Left cardiac atrium (tissue), 4 donors: ENCODE measurements at places on chromosomes 4 and X. TPM values are rescaled to one million over a fixed set of nuclear protein-coding genes. Genes with fewer than 3 reads are reported as not detected.

- DNase-seq, result no peak
These were observed 59.6 kb upstream of the CASK start for GRCh38 chrX:41982953-41983352.

CACNA1F gene
- total RNA-seq, result 0.03 TPM

GRCh38 chr4:181890031-181890430 lies 353.2 kb upstream of the TENM3 start:
- no peak for DNase-seq

MCTS1 gene
- 31.3 TPM for total RNA-seq

- DNase-seq, result no peak
These were observed 25.1 kb downstream of the ARL13A start for GRCh38 chrX:100994352-100995281.

- DNase-seq, result no peak
These were observed 498.1 kb downstream of the NLGN4X start for GRCh38 chrX:5730556-5730955.

- DNase-seq, result no peak
These were observed 32.8 kb upstream of the GLRB start for GRCh38 chr4:157043131-157043530.

DNA sequence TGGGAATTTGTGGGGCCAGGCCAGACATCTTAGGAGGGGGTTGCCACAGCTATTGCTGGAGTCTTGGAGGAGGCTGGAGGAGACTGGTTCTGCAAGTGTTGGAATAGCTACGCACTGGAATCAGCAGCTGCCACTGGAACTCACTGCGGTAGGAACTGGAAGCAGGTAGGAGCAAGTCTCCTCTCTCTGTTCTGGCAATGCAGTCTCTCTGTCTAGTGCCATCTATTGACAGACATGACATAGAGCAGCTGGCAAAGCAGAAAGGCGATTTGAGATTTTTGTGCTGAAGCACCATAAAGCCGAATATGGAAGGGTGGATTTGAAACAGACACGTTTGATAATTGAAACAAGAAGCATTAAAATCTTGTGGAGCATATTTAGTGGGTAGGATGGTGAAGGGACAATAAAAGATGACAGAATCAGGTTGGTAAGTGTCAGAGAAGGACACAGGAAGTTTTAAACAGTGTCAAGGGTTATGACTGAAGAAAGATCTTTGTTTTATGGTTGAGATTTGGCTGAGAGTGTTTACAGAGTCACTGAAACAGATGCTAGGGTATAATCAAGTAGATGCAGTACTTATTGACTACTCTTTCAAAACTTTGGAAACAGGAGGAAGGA lies 23.5 kb upstream of the SYNPO2 start:
- DNase-seq, result no peak

GAGE12H gene
- total RNA-seq, result not detected

GRCh38 chr4:126661194-126661593 lies 971.6 kb upstream of the INTU start:
- no peak for DNase-seq

LINC00632 gene
- 513 TPM for total RNA-seq

DNA sequence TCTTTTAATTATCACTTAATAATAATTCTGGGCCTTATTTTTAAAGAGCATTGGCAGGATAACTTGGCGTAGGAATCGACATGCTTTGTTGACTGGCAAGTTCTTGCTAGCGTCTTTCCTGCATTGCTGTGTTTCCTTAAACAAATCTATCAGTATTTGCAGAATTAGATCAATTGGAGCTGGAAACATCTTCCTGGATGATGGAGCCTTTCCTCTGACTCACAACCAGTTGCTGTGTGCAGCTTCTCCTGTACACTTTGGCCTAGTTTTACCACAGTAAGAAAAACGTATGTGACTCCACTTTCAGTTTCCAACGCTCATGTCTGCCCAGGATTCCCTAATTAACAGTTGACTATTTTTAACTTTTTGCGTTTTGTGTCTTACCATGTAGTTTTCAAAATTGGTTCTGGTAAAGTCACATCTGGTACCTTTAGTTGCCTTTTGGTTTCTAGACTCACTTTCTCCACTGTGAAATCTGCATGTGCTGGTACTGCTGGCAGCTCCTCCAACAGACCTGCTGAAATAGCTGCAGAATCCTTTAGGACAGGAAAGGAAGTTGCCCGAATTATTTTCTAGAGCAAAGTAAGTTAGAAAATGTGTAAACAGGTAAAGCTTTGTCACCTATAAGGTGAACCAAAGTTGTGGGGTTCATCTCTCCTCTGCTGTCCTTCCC lies 553.2 kb upstream of the FAT1 start:
- DNase-seq, result no peak

SMIM43 gene
- not detected for total RNA-seq

DNA sequence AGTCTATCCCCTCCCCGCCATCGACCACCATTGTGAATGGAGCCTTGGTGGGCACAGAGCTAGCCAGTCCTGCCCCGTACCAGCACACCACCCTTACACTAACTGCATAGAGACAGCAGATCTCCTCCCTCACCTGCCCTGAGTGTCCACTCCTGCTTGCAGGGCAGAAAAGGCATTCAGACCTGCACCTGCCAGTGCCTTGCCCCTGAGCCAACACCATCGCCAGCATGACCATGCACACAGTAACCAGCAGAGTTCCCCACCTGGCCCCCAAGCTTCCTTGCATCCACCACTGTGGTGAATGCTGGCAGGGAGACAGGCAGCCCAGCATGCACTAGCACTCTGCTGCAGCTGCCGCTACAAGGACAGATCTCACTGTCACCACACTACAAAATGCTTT lies 397.1 kb downstream of the KLHL4 start:
- DNase-seq, result no peak

DNA sequence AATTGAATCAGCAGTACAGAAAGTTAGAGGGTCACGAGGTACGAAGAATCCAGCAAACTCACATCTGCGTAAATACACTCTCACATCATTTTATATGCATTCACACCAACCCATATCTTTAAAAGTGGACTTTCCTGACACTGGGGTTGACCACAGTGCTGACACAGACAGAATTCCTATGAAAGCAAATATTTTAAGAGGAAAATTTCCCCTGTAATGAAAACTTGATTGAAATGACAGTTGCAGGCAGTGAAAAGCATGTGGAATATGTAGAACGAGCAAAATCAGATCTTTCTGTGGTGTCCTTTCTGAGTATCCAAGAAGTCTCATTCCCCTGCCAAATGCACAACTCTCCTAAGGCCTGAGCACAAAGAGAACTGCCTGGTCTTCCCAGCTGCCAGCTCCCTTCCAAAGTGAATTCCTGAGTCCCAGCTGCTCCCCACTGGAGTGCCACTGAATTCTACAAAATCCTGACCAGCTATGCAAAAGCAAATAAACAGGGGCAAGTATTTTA lies 50.5 kb upstream of the FAM9C start:
- DNase-seq, result no peak

FSTL5 gene
- not detected for total RNA-seq

KIT gene
- total RNA-seq, result 2.3 TPM

DNA sequence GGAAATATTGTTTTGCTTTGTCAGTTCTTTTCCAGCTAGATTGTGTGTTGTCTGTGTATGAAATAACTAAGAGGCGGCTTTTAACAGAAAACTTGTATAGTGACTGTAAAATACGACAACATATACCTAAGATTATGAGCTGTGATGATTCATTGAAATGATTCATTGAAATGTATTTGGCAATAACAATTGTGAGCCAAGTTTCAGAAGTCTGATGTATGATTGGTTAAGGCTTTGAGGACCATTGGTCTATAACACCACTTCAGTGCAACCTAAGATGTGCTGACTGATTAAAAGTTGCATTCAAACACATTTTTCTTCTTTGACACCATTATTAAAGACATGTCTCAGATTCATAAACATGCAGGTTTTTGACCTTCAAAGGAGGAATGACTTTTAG lies 76.6 kb downstream of the PTPN13 start:
- DNase-seq, result no peak

- no peak for DNase-seq
These were observed 7.0 kb upstream of the FGFBP1 start for GRCh38 chr4:15945516-15945915.

MAGEC3 gene
- total RNA-seq, result not detected

DNA sequence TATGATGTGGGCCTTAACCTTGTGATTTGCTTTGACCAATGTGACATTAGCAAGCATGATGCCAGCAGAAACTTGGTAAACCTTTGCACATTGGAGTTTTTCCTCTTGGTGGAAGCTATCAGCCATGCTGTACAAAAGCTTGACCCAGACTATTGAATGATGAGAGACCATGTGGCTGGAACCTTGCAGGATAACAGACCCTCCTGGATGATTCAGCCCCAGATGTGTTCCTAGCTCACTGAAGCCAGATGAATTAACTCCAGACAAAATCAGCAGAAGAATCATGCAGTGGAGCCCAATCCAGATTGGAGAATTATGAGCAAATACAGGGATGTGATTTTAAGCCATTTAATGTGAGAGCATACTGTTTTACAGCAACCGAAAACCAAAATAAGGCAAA lies 16.8 kb downstream of the SPARCL1 start:
- no peak for DNase-seq
